ENCODE measurements at places on chromosomes 16 and 17. TPM values are rescaled to one million over a fixed set of nuclear protein-coding genes. Genes with fewer than 3 reads are reported as not detected.
A peak's percentile ranks its signal among the peaks of the same experiment; 100 is the strongest.

MYH8 gene
- 0.67 TPM for polyA plus RNA-seq

TP53TG3C gene
- polyA plus RNA-seq: not detected

TBC1D3G gene
- not detected for polyA plus RNA-seq

ABCC11 gene
- polyA plus RNA-seq: 0.80 TPM

- no peak for DNase-seq
Measured at GRCh38 chr16:81447383-81448101, 2.9 kb downstream of the CMIP start.

DNA sequence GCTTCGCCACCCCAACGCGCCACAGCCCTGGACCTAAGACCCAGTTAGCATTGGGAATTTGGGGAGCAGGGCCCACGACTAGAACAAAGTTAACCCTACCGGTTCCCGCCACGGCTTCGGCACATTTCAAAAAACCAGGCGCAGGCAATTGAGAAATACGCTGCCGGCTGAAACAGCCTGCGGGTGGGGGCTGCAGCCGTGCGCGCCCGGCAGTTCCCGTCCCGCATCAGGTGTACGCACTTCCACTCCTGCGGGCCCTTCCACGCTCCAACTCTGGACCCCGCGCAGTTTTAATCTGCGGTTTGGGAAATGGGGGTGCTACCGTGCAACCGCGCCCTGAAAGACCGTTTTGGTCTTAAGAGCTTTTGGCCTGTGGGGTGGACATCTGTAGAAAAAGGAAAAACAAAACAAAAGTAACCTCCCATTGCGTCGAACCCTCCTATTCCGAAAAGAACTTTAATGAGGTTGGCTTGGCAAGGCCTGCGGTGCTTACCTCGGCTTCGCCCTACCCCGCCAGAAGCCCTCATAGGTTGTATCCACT is 7.1 kb downstream of the IRX5 start:
- DNase-seq: no peak

- no peak for DNase-seq
Measured at GRCh38 chr16:79114759-79115158, 485.8 kb downstream of the MAF start.

DNA sequence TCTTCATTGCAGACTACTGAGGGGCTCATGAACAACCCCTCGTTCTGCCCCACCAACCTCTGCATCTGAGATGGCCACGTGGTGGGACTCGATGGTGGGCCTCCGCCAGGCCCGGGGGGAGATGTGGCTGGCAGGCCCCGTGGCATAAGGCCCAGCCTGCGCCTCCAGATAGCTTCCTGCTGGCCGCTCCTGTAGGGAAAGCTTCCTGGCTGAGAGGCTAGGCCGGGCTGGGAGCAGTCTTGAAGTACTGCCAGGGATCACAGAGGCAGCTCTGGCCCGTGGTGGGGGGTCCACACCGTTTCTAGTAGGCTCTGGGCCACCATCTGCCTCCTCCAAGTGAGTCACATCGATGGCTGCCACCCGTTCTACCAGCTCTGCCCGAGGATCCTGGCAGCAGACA is 7.6 kb downstream of the CAMKK1 start:
- DNase-seq: no peak

- no peak for DNase-seq
Measured at GRCh38 chr16:27700304-27700995, 150.5 kb downstream of the KATNIP start.

DNA sequence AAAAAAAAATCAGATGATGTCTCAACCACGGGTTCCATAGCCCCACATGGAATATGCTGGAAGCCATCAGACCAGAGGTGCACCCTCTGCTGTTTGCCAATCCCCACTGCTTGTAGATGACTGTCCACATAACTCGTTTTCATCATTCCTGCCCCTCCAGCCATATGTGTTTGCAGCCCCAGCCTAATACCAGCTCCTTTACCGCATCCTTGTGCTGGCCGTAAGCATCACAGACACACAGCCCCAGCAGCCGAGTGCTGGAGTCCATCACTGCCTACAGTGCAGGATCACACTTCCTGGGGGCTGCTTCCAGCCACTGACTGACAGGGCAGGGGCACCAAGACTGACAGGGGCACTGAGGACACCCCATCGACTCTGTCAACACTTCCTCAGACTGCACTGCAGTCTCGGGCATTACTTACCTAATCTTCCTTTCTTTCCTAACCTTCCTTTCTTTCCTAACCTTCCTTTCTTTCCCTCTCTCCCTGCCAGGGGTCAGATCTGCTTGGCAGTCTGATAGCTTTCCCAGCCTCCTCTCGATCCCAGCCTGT is 5.0 kb downstream of the RCVRN start:
- DNase-seq: no peak

GRCh38 chr16:54165174-54165911 is 121.2 kb downstream of the IRX3 start:
- DNase-seq: no peak

GRCh38 chr16:17171250-17172143 is 299.3 kb downstream of the XYLT1 start:
- DNase-seq: no peak

DNA sequence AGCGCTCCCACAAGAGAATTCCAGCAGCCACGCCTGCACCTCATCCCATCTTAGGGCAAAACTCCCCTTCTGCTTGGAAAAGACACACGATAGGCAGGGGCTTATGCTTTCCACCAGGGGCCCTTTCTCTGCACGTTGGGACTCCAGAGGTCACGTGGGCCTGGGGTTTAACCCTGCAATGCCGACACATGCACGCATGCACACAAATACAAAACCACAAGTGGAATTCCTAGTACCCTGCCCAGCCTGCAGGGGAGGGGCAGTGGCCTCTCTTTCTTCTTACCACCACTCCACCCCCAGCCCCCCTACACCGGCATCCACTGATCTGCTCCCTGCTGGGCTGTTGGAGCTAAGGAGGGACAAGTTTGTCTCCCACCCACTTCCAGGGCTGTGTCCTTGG is 16.8 kb upstream of the CCDC182 start:
- no peak for DNase-seq

GRCh38 chr17:6455321-6455705 is 11.1 kb downstream of the PIMREG start:
- DNase-seq: peak; percentile 33

- DNase-seq: no peak
Measured at GRCh38 chr17:76524598-76525512, 12.7 kb downstream of the CYGB start.

- no peak for DNase-seq
Measured at GRCh38 chr16:60729051-60729450, 1307.2 kb downstream of the CDH8 start.

DNA sequence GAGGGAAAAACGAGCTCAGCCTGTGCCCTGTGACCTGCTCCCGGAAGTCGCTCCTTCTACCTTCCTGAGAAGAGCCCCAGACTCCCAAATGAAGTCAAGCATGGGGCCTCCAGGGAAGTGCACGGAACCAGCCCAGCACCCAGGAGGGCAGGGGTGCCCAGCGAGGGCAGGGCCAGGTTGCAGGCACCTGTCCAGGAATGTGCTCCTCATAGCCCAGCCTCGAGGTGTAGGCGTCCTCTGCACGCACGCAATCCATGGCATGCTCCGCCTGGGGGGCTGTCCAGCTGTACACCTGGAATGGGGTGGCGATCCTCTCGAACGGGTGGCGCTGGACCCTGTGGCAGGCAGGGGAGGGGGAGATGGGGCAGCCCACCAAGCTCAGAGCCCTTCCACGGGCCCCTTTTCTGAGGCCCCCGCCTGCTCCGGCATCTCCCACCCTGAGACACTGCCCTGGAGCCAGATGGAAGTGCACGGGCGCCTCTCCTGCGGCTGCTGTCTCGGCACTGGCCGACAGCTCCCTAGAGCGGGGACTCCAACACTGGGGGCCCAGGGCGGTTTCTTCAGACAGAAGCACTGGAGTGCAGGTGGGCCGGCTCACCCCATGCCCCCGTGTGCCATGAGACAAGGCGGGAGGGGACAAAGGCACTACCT is 10.9 kb downstream of the CLUH start:
- no peak for DNase-seq

DNA sequence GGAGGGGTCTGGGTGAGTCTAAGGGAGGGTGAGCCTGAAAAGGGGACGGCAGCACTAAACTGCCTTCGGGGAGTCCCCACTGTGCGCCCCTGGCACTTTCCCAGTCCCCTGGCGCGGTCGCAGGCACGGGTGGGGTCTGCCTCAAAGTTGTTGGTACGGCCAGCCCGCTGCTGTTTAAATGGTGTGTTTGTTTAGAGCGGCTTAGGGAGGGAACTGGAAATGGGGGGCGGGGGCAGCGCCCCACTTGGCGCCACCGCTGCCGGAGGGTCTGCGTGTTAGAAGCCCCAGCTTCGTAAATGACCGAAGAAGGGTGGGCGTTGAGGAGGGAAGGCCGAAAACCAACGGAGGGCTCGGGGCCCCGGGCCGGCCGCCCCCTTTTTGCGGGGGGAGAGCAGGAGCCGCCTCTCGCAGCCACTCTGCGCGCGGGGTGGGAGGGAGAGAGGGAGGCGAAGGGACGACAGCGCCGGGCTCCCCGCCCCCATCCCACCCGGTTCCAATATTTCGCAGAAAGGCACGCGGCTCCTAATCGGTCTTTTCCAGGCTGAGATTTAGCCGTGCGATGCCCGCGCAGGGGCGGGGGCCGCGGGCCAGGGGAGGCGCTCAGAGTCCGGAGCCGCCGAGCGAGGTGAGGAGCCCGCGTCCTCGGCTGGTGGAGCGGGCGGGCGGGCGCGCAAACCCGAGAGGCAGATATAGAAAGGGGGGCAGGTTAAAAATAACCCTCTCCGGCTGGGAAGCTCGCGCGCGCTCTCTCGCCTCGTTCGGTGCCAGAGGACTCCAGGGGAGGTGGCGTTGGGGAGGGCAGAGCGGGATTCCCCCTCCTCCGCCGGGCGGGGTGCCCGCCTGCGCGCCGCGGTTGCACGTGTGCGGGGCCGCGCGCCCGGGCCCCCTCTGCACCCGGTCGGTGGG is 54.9 kb downstream of the SREBF1 start:
- DNase-seq: no peak

GRCh38 chr16:54744998-54745397 is 185.7 kb upstream of the IRX5 start:
- DNase-seq: no peak

DNA sequence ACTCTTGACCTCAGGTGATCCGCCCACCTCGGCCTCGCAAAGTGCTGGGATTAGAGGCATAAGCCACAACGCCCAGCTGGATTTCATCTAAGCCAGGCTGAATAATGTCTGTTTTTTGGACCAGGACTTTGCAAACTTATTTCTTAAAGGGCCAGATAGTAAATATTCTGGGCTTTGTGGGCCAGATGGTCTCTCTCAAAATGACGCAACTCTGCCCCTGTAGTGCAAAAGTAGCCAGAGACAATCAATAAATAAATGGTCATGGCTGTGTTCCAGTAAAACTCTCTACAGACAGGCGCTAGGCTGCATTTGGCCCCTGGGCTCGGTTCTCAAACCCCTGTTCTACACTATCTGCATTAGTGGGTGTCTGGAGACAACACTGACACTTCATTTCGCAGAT is 121.9 kb upstream of the CDH13 start:
- peak; percentile 46 for DNase-seq

DNA sequence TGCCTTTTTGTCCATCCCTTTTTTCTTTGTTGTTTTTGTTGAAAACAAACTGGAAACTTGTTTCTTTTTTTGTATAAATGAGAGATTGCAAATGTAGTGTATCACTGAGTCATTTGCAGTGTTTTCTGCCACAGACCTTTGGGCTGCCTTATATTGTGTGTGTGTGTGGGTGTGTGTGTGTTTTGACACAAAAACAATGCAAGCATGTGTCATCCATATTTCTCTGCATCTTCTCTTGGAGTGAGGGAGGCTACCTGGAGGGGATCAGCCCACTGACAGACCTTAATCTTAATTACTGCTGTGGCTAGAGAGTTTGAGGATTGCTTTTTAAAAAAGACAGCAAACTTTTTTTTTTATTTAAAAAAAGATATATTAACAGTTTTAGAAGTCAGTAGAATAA is 4.9 kb downstream of the SOX9 start:
- no peak for DNase-seq

DNA sequence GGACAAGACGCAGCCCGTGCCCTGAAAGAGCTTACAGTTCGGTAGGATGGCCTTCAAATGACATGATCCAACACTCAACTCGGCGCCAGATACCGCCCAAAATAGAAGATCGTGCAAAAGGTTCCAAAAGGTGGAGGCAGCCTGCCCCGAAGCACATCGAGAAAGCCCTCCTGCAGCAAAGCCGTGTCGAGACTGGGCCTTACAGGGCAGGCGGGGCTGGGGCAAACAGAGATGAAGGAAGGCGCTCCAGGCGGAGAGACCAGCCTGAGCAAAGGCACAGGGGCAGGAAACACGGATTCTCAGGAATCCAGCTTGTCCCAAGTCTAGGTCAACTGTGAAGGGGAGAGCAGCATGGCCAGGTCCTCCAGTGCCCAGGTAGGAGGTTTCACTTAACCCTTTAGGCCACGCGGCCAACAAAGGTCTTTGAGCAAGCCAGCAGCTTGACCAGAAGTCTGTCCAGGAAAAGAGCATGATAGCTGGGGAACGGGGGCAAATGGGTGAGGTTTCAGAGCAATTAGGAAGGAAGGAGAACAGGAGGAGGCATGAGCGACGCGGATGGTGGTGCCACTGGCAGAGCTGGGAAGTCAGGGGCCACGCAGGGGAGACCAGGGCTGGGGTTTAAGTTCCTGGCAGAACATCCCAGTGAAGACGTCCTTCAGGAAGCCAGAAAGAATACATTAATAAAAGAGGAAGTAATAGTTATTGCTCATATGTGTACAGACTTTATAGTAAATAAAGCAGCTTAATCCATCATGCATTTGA is 21.2 kb upstream of the EIF1 start:
- no peak for DNase-seq

GRCh38 chr17:78689029-78689428 is 93.0 kb downstream of the CYTH1 start:
- DNase-seq: no peak

- DNase-seq: no peak
Measured at GRCh38 chr17:50480142-50480764, 1.6 kb downstream of the RSAD1 start.

Measured in right renal cortex interstitium (tissue), 3 donors.